ENCODE measurements at places on chromosomes 13 and 19.
A peak's percentile ranks its signal among the peaks of the same experiment; 100 is the strongest.

GRCh38 chr13:106691861-106692260 is 123.9 kb upstream of the ARGLU1 start:
- no peak for DNase-seq

GRCh38 chr19:35727053-35727955 is 9.5 kb downstream of the KMT2B start:
- no peak for DNase-seq

DNA sequence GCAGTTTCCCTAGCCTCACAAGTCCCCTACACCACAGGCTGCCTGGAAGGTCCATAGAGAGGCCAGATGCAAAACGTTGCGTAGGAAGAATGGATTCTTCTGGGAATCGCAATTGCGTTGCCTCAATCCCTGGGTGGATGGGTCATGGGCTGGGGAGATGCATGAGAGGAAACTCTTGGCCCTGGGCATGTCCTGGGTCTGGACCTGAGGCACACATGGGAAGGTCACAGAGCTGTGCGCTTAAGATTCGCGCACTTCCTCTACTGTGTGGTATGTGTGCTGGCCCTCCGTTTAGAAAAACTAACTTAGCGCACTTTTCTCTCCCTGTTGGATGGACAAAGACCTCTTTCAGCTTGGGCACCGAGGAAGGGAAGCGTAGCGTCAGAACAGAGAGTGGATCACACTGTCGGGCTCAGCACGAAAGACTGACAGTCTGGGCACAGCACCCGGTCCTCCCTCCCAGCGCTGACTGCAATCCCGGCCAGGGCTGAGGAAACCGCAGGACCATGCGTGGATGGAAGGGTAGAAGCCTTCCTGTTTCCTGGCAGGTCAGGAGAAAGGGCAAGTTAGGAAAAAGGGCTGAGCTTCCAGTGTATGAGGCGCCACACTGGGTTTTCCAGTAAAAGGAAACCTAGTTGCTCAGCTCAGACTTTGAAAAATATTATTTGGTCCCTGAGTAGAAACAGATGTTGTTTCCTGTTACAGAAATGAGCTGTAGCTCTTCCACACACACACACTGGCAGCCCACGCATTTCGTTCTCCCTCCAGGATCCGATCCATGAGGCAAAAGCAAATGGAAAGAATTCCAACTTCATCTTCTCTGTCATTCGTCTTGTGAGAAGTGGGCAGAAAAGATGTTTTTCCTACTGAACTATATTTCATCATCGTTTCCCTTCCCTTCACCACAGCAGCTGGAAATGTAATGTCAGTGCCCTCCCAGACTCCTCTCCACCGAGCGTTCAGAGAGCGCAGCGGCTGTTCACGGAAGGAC is 86.0 kb downstream of the ING1 start:
- DNase-seq: no peak

DNA sequence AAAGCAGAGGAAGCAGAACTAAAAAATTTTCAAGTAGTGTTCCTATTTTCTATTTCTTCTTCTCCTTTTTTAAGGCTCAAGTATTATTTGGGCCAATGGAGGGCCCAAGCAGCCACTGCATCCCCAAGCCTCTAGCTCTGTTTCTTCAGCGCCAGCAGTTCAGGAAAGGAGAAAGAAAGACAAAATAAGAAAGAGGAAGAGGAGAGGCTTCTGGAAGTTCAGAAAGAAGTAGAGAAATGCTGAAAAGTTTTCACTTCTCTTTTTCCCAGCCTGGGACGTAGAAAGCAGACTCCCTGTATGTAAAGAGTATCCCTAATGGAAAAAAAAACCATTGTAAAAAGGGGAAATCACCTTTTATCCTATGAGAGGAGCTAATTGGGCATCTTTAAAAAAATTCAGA is 165.5 kb upstream of the KLF12 start:
- DNase-seq: no peak

DNA sequence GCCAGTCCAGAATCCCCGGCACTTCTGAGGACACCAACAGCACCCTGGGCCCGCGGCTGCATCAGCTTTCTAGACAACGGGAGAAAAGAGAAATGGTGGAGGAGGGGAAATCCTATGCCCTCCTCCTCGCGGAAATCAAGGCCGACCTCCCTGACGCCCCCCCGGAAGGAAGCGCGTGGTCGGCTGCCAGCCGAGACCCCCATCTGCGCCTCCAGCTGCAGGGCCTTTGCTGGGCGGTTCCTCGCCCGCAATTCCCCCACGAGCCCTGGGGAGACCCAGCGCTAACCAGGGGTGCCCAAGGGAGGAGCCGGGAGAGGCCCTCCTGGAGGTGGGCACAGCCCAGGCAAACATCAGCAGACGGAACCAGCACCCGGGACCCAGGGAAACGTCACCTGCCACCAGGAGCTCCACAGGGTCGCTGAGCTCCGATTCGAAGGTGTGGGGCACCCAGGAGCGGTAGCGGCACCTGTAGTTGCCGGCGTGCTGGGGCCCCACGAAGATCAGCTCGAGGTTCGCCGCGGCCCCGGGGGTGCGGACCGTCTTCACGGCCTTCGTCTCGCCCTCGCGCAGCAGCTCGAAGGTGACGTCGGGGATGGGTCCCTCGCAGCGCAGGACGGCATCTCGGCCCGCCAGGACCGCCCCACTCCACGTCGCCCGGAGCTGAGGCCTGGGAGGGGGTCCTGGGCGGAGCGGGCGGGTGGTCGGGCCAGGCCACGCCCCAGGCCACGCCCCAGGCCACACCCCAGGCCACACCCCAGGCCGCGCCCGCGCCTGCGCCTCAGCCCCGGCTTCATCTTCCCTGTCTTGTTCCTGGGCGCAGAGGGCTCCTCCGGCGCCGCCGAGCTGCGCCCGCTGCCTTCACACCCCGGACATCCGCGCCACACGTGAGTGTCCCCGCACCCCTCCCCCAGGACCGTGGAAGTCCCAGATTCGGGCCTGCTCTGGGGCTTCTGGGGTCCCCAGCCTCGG is 6.0 kb downstream of the A1BG start:
- peak; percentile 64 for DNase-seq

GRCh38 chr19:20039203-20039723 is at the start of gene ZNF682:
Gene ZNF682, minus strand, starts transcription at chr19:20039505. Its CDS starts 160 bp downstream, at chr19:20039345.
- DNase-seq: peak; percentile 87

GRCh38 chr13:101258071-101258470 is 158.2 kb downstream of the NALCN start:
- DNase-seq: peak; percentile 54

DNA sequence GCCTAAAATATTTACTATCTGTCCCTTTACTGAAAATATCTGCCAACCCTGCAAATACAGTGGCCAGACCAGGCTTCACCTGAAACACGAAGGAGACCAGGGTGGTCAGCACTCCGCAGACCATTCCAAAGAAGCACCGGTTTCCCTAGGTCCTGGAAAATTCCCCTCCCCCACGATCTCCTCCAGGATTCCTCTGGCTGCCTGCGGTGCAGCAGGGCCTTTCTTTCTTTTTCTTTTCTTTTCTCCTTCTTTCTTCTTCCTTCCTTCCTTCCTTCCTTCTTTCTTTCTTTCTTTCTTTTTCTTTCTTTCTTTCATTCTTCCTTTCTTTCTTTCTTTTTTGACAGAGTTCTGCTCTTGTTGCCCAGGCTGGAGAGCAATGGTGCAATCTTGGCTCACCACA is 152.7 kb downstream of the USP12 start:
- no peak for DNase-seq

- no peak for DNase-seq
Measured at GRCh38 chr13:75222031-75222430, 259.9 kb downstream of the TBC1D4 start.

GRCh38 chr19:31249217-31249616 is 100.0 kb downstream of the TSHZ3 start:
- no peak for DNase-seq

DNA sequence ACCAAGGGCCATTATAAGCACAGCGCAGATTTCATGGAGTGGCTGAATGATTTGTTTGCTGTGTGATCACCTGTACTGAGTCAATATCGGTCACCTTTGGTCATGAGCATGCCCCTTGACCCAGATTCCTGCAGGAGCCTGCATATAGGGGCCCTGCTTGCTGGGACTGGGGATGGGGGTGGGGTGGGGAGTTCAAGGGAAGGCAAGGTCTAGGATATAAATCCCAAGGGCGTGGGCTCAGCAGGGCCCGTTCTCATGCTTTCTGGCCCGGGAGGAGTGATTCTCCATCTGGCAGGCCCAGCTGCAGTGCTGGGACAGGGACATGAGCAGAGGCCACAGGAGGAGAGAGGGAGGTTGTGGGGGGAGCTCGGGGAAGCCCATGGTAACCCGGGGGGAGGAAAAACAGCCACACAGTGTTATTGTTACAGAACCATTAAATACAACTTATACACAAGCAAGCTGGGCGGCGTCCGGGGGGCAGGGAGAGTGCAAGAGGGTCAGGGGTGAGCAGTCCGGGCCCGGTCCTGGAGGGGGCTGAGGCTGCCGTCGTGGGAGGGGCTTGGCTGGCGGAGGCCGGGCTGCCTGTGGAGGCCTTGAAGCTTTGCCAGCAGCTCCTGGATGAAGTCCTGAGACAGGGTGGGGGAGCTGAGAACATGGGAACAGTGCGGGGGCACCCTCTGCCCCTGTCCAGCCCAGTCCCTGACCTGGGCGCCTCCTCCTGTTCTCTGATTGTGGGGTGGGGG is 5.2 kb downstream of the PPP1R14A start:
- DNase-seq: no peak

DNA sequence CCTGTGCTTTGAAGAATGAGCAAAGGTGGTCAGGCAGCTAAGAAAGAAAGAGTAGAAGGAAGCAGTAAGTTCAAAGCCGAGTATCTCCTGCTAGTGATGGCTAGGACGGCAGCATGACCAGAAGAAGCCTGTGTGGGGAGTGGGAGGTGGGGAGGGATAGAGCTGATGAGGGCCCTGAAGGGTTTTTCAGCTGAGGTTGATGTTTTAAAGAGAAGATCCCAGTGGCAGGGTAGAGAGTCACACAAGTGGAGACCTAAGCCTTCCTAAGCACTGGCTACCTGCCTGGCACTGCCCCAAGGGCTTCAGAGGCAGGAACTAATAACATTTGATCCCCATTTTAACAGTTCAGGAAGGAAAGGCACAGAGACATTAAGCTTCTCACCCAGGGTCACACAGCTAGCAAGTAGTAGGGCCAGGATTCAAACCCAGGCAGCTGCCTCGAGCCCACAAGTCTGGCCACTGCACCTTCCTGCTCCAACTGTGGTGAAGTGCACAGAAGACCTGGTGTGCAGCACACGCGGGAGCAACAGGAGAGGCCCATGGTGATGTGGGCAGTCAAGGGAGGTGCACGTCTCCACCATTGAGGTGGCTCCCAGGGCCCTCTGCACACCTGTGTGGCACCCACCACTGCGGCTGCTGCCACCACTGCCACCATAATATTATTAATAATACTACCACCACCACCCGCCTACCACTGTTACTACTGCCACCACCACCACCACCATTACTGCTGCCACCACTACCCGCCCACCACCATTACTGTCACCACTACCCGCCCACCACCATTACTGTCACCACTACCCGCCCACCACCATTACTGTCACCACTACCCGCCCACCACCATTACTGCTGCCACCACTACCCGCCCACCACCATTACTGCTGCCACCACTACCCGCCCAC is 22.1 kb downstream of the CUL4A start:
- DNase-seq: no peak

DNA sequence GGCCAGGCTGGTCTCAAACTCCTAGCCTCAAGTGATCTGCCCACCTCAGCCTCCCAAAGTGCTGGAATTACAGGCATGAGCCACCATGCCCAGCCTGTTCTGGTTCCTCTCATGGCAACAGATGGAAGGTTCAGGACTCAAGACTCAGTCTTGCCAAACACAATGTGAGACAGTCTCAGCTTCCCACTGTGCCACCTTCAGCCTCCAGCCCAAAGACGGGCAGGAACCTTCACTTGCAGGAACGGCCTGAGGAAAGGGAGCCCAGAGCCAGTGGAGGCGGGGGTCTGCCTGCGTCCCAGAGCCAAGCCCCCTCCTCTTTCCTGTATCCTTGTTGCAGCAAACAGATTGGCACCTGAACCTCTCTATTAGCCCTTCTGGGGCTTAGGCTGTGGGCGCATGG is 2.9 kb upstream of the CHST8 start:
- DNase-seq: no peak

DNA sequence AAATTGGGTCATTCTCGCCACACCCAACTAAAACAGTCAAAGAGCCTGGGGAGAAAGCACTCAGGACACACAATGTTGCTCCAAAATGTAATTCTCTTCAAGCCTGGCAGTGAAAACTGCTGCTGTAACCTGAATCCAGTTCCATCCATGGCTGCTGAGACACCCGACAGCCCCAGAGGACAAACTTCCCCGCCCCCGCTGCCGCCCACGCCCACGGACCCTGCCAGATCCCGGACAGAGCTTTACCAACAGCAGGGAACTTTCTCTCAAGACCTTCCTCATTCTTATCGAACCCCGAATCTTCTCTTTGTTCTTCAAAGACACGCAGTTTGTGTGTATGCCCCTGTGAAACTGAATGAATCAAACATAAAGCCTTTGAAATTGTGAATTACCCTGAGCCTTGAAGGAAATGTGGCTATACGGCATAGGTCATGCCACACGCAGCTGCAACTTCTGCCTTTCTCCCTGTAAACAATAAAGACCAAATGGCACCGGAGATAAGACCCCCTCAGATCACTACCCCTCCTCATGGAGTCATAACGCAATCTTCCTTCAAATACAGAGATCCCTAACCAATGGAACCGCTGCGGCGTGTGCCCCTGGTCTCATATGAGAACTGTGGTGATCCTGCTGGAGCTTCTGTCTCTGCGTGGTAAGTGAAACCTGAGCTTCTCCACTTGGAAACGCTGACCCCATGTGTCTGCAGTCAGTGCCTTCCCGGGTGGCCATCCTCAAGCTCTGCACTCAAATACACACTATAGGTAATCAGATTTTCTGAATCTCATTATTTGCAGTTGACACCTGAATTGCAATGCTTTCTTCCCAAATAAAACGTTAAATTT is 4.8 kb upstream of the LAMP1 start:
- DNase-seq: no peak

GRCh38 chr13:30308548-30308947 is 1.2 kb upstream of the KATNAL1 start:
- DNase-seq: no peak

- DNase-seq: no peak
Measured at GRCh38 chr13:65378943-65379519, 1851.1 kb downstream of the PCDH9 start.

DNA sequence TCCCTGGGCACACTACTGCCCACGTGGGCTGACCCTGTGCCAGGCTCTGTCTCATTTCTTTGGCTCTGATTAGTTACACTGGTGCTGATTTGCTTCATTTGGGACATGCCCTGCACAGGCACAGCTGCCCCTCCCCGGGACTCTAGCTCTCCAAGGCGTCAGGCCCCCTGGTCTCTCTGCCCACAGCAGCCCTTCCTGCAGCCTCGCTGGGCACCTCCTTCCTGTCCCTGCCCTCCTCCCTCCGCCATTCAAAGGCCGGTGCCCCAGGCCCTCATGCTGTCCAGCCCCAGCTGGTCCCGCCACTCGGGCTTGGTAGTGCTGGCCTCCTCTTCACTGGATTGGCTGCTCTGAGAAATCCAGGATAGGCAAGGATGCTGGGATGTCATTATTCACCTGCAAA is 73.1 kb downstream of the ERICH6B start:
- no peak for DNase-seq

GRCh38 chr13:28373810-28374209 is 121.1 kb downstream of the FLT1 start:
- DNase-seq: no peak

All from activated T-cell treated with anti-CD3 and anti-CD28 coated beads for 48 hours (primary cell).